ENCODE measurements at places on chromosomes 6 and 20. TPM values are rescaled to one million over a fixed set of nuclear protein-coding genes. Genes with fewer than 3 reads are reported as not detected.

DNA sequence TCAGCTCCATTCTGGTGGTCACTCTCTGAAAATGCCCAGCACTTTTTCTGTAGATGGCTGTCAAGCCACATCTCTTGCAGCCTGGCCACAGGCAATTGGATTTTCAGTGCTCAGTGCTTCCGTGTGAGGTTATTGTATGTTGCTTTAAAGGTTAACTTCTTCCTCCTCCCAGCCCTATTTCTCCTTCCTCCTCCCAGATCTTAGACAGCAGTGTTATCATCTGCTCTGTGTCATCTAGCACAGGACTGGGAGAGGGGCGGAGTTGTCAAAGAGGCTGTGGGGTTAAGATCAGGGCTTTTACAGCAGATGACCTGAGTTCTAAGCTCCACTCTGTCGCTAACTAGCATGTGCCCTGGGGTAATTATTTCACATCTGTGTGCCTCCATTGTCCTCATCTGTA, 129.0 kb downstream of the PHACTR3 start:
- H3K36me3 ChIP-seq: no peaks in the 10 kb centered on the region
- H3K4me3 ChIP-seq: no peak overlapping the region
- no peaks in the 10 kb centered on the region for H3K4me1 ChIP-seq
- peaks cover 35% of the 10 kb centered on the region for H3K27me3 ChIP-seq

DNA sequence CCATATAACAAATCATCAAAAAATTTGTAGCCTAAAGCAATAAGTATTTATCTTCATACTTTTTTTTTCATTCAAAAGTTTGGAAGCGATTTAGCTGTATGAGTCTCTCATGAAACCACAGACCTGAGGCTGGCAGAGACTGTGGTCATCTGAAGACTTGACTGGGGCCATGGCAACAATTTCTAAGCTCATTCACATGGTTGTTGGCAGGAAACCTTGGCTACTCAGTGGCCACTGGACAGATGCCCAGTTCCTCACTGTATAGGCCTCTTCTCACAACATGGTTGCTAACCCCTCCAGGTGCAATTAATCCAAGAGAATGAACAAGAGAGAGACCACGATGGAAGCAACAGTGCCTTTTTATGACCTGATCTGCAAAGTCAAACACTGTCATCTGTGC, 235.9 kb downstream of the BTBD3 start:
- no peaks in the 10 kb centered on the region for H3K27me3 ChIP-seq
- no peak overlapping the region for H3K4me3 ChIP-seq
- DNase-seq: no peak
- no peak overlapping the region for H3K27ac ChIP-seq
- no peaks in the 10 kb centered on the region for H3K4me1 ChIP-seq
- H3K36me3 ChIP-seq: no peaks in the 10 kb centered on the region

DNA sequence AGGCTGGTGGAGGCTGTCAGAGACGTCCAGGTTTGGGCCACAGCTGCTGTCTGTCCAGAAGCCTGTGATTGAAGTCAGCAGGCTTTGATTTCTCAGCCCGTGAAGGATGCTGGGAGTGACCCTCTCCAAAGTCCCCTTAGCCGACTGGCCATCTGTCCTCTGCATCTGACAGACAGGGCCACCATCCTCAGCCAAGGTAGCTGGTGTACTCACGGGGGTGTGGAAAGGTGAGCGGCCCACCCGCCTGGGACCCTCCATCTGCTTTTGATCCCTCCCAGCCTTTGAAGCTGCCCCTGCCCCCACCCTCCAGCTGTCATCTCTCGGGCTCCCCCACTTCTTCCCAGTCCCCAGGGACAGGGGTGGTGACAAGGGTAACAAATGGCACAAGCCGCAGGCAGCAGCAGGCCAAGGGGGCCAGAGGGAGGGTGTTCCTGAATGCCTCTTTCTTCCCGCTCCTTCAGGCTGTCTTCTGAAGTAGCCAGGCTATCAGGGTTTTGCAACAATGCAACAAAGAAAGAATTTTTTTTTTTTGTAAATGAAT, 84.4 kb downstream of the EYA2 start:
- H3K27me3 ChIP-seq: peaks cover 40% of the 10 kb centered on the region
- H3K36me3 ChIP-seq: peaks cover 3% of the 10 kb centered on the region
- no peak for DNase-seq
- H3K27ac ChIP-seq: no peak overlapping the region
- peaks cover 8% of the 10 kb centered on the region for H3K4me1 ChIP-seq

DNA sequence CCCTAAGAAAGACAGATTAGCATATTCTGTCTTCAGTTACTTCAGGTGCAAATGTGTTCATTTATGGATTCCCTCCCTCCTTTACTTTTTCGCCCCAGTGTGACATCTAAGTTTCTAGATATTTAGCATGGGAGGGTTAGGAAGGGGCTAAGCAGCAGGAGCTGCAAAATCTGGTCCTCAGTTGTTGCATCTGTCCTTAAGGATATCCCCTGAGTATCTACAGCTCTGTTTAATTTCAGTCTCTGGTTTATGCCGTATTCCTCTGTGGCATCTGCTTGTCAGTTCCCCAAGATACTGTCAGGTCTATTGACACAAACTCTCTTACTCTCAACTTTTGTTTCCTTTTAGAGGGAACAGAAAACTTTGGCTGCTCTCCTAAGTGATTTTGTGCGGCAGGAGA, 754.6 kb upstream of the MAP3K7 start:
- no peak overlapping the region for H3K27ac ChIP-seq
- no peak for DNase-seq
- H3K27me3 ChIP-seq: no peaks in the 10 kb centered on the region
- no peaks in the 10 kb centered on the region for H3K36me3 ChIP-seq

GRCh38 chr20:38387953-38388352, 41.7 kb downstream of the LBP start:
- no peaks in the 10 kb centered on the region for H3K4me1 ChIP-seq
- DNase-seq: no peak
- no peak overlapping the region for H3K27ac ChIP-seq
- H3K27me3 ChIP-seq: peaks cover 30% of the 10 kb centered on the region
- no peaks in the 10 kb centered on the region for H3K36me3 ChIP-seq

The CST3 gene
- 29.5 TPM for total RNA-seq

The FKBP5 gene
- total RNA-seq: 53.3 TPM

The IPCEF1 gene
- total RNA-seq: 50.4 TPM

DNA sequence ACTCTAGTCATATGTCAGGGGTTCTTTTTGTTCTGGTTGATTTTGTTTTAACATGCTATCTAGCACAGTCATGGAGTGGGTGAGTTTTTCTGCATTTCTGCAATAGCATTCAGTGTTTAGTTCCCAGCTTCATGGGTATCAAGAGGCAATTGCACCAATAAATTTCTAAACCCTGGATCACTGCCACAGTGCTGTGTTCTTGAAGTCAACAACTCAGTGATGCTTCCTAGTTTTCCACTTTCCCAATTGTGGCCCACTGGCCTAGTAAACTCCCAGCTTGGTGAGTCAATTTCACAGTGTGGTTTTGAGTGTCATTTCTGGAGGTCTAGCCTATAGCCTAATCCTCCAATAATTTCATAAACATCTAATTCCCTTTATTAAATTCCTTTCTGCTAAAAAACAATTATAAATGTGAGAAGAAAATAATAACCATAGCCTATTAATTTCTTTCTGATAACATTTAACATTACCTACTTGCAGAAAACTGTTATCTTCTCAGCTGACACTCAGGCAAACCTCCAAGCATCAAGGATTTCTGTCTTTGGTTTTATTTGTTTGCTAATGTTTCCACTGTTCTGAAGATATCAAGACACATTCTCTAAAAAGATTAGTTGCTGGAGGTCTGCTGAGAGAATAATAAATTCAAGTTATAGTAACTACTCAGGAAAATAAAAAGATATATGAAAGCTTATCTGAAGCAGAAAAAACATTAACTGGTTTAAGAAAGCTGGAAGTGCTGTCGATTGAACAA, 89.9 kb downstream of the PDE7B start:
- no peaks in the 10 kb centered on the region for H3K36me3 ChIP-seq
- H3K4me1 ChIP-seq: no peaks in the 10 kb centered on the region
- H3K27me3 ChIP-seq: no peaks in the 10 kb centered on the region
- no peak overlapping the region for H3K27ac ChIP-seq
- H3K4me3 ChIP-seq: no peak overlapping the region

The SOD2 gene
- total RNA-seq: 200 TPM

The FOXA2 gene
- total RNA-seq: not detected

GRCh38 chr20:10385850-10386544, 48.0 kb downstream of the MKKS start:
- peaks cover 21% of the 10 kb centered on the region for H3K27me3 ChIP-seq
- H3K4me3 ChIP-seq: no peak overlapping the region
- no peaks in the 10 kb centered on the region for H3K4me1 ChIP-seq
- no peaks in the 10 kb centered on the region for H3K36me3 ChIP-seq
- DNase-seq: no peak

DNA sequence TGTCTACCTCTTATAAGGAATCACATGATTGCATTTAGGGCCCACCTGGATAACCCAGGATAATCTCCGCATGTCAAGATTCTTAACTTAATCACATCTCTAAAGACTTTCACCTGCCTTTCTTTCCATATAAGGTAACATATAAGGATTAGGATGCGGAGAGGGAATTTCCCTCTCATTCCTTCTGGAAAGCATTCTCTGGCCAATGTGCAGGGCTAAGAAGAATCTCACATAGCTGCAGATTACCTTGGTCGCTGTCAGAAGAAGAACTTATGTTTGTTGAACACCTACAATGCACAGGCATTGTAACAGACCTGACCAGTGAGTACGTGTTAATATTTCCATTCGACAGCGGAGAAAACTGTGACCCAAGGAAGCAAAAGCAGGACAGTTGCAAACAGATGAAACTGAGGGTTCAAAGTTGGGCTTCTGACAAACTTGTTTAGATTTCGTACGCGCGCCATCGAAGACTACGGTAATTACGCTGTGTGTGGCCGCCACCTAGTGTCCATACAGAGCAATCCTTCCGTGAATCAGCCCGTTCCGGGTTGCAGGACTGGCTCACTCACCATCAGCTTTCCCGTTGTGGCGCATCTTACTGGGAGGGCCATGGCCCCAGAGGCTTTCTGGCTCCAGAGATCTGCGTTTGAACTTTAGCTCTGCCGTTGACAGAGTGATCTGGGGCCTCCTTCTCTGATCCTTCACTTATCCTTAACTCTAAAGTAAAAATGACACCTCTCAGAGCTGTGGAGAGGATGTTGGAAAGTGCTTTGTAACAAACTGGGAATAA, 9.5 kb downstream of the C20orf202 start:
- H3K27ac ChIP-seq: no peak overlapping the region
- H3K27me3 ChIP-seq: peaks cover 54% of the 10 kb centered on the region
- peak; percentile 37 for DNase-seq
- peaks cover 3% of the 10 kb centered on the region for H3K36me3 ChIP-seq
- H3K4me1 ChIP-seq: peaks cover 23% of the 10 kb centered on the region

DNA sequence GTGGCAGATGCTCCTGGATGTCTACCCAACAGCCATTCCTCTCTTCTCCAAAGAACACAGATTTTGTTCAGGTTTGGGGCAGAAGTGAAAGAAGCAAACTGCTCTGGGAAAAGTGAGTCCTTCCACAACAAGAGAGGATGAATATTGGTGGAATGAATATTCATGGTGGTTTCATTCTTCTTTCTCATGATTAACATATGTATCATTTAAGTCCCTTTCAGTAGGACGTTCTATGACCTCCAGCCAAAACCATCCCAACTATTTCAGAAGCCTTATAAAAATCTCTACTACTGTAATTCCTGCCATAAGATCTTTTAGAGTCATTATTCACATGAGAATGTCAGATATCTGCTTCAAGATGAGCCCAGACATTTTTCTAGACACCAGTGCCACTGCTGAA, 44.4 kb downstream of the MDN1 start:
- no peaks in the 10 kb centered on the region for H3K27me3 ChIP-seq
- H3K27ac ChIP-seq: no peak overlapping the region
- H3K36me3 ChIP-seq: peaks cover 9% of the 10 kb centered on the region
- H3K4me3 ChIP-seq: no peak overlapping the region
- DNase-seq: no peak

GRCh38 chr20:38117635-38118034, 47.4 kb downstream of the TGM2 start:
- no peaks in the 10 kb centered on the region for H3K36me3 ChIP-seq
- H3K4me1 ChIP-seq: peaks cover 9% of the 10 kb centered on the region
- no peak for DNase-seq
- no peak overlapping the region for H3K4me3 ChIP-seq

DNA sequence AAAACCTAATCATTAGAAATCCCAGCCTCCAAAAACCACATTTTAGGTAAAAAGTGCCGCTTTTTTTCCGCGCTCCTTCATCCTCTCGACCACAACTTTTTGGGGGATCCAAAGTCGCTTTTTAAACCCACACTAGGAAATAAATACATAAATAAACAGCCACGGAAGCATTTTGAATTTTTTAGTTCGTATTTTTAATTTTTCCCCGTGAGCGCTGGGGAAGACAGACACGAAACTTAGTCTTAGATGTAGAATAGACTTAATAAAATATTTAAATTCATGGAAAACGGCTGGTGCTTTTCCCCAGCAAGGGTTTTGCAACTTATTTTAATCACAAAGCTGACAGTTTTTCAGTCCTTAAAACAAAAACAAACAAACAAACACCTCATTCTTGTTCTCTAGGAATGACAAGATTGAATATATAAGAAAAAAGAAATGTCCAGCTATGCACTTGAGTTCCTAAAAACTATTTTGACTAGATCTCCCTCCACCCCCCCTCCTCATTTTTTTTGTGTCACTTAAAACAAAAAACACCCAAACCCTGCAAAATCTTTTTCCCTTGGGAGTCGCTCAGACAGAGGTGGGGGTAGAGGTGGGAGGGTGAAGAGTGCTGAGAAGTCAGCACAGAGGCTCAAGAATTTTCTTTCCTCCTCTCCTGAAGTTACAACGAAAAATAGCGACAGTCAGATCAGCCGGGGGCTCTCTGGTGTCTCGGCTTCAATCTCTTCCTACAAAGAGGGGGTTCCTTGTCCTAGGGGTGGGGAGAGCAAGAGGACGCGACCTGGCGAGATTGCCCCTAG, 43.4 kb upstream of the SUPT3H start:
- peak overlapping the region; percentile 98 for H3K4me3 ChIP-seq
- peak overlapping the region; percentile 97 for H3K27ac ChIP-seq
- H3K27me3 ChIP-seq: no peaks in the 10 kb centered on the region
- peaks cover 33% of the 10 kb centered on the region for H3K4me1 ChIP-seq
- no peak for DNase-seq

DNA sequence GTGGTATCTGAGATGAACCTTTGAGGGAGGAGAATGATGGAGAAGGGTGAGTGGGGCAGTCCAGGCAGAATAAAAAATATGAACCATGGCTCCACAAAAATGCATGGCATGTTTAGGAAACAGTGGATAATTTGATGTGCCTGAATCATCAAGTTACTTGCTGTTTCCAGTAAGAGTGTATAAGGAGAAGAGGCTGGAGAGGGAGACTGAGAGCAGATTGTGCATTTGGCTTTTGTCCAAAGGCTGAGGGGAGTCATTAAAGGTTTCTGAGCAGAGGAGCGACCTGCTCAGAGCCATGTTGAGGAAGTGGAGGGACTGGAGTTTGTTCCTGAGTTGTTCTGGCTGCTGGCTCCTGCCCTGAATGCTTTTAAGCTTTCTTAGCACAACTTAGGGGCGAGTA, 6.1 kb downstream of the MMP24 start:
- H3K27me3 ChIP-seq: peaks cover 10% of the 10 kb centered on the region
- H3K36me3 ChIP-seq: peaks cover 22% of the 10 kb centered on the region
- no peak for DNase-seq
- H3K27ac ChIP-seq: no peak overlapping the region
- no peak overlapping the region for H3K4me3 ChIP-seq

The NKAIN2 gene
- total RNA-seq: 0.13 TPM

The MOG gene
- total RNA-seq: not detected

The FHL5 gene
- total RNA-seq: not detected
